ENCODE measurements at places on chromosomes 16 and 17.
A peak's percentile ranks its signal among the peaks of the same experiment; 100 is the strongest.

GRCh38 chr16:55152875-55153390 is 171.1 kb upstream of the IRX6 start:
- DNase-seq, result no peak

DNA sequence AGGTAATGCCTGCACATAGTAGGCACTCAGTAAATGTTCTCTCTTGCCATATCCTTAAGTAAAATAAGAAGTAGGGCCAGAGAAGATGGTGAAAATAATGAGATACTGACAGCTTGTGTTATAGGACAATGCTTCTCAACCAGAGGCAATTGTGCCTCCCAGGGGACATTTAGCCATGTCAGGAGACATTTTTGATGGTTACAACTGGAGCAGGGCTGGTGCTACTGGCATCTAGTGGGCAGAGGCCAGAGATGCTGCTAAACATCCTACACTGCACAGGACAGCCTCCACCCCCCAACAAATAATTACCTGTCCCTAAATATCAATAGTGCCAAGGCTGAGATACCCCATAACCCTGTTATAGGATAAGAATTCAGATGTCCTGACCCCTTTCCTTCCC is 1.7 kb downstream of the RAD51D start:
- DNase-seq, result peak; percentile 26

- DNase-seq, result no peak
Measured at GRCh38 chr16:19108409-19109287, 5.1 kb upstream of the ITPRIPL2 start.

- no peak for DNase-seq
Measured at GRCh38 chr16:27520982-27521673, 28.6 kb downstream of the GTF3C1 start.

GRCh38 chr17:7655541-7655840 is 4.8 kb downstream of the ATP1B2 start:
- DNase-seq, result no peak

DNA sequence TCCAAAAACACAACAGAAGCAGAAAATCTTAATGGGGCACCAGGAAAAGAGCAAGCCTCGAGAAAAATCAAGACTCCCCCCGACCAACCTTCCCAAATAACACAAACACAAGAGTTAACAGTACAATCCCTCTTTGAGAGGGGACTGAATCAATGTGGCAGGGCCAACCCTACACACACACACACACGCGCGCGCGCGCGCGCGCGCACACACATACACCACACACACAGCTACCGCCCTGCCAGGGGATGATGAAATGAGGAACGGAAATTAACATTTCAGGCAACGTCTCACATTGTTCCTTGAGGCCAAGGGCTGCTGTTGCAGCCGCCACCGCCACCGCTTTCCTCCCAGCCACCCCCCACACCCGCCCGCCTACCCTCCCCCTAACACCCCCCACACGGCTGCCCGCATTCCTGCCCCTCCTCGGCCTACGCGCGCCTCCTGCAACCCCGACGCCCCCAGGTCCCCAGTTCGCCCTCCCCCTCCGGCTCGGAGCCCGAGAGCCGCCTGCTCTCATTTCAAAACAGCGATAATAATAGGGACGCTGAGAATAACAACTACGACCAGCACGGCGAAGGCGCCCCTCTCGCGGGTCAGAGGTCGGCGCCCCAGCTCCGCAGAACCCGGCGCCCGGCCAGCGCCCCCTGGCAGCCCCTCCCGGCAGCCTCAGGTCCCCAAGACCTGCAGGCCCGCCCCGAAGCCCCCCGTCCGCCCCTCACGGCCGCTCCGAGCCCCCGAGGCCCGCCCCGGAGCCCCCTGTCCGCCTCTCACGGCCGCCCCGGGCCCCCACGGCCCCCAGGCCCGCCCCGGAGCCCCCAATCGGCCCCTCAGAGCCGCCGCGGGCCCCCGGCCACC is 1.1 kb downstream of the ANKRD11 start:
- peak; percentile 96 for DNase-seq

GRCh38 chr16:68244903-68245853 is at the start of gene PLA2G15:
Gene PLA2G15 (plus strand): TSS chr16:68245373. CDS start chr16:68245427, 54 bp downstream.
- peak; percentile 88 for DNase-seq

- no peak for DNase-seq
Measured at GRCh38 chr16:57480754-57481230, 5.5 kb downstream of the DOK4 start.

- no peak for DNase-seq
Measured at GRCh38 chr17:15262291-15263205, 2.6 kb downstream of the PMP22 start.

- peak; percentile 68 for DNase-seq
Measured at GRCh38 chr17:48023400-48024148, 14.0 kb downstream of the COPZ2 start.

DNA sequence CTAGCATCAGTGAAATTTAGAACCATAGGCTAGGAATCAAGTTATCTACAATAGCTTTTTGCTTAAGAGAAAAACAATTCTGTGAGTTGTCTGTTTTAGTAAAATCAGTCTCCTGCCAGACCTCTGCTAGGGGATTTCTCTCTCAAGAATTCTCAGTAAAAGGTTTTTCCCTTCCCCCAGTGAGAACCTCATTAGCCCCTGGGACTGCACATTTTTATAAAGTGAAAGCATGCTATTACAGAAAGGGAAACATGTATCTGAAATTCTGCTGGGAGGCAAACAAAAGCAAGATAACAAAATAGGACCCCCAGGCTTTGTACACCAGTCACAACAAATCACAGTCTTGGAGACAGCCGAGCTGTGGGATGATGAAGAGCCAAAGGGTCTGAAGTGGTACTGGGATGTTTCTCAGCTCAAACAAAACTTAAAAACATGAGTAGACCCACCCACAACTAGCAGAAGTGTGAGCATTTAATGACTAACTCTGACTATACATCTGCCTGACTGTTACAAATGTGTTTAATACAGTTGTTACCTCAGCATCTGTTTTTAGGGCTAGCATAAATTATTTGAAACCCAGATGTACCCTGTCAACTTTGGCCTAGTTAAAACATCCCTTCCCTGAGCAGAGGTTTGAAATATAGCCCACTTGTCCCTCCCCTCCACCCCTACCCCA is 20.0 kb upstream of the GLG1 start:
- no peak for DNase-seq

GRCh38 chr17:37090941-37091340 is 142.2 kb downstream of the AATF start:
- no peak for DNase-seq

DNA sequence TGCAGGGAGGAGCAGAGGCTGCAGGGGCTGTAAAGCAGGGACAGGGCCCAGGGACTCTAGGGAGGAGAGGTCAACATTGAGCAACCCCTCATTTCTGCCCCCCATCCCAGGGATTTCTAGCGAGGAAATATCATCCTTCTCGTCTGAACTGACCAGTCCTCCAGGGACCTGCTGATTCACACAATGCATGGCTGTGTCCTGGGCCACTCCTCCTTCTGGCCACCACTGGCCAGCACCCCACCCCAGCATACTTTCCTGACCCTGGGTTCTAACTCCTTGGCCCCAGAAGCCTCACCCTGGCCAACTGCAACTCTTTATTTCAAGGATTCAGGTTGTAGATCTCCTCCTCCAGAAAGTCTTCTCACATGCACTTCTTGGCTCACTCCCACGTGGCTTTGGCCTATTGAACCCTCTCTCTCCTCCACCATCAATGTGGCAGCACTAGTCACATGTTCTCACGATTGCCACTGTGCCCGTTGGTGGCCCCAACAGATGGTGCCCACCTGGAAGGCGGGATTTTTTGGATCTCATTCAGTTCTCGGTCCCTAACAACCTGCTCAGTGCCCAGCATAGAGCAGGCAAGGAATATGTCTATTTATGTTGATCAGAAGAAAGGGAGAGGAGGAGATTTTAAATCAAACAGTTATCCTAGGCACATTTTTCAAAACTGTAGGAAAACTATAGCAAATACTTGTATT is 41.5 kb downstream of the CUEDC1 start:
- DNase-seq, result no peak

- DNase-seq, result no peak
Measured at GRCh38 chr16:50740736-50741135, 1.1 kb upstream of the CYLD start.

DNA sequence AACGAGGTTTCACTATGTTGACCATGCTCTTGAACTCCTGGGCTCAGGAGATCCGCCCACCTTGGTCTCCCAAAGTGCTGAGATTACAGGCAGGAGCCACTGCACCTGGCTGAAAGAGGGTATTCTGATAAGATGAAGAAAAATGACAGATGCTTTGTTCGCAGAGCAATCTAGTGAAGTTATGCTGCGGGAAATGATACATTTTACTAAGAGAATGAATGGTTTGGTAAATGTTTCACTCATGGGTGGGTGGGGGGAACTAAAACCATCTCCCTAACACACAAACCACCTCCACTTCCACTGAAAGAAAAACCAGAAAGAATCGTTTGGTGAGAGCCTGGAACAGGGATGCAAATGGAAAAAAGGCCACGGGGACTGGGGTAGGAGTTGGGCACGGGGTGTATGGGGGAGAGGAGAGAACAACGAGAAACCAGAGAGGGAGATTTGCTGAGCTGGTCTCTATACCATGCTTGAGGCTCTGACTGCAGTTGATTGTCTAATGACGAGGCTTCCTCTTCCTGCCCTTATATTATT is 19.0 kb upstream of the XYLT2 start:
- no peak for DNase-seq

DNA sequence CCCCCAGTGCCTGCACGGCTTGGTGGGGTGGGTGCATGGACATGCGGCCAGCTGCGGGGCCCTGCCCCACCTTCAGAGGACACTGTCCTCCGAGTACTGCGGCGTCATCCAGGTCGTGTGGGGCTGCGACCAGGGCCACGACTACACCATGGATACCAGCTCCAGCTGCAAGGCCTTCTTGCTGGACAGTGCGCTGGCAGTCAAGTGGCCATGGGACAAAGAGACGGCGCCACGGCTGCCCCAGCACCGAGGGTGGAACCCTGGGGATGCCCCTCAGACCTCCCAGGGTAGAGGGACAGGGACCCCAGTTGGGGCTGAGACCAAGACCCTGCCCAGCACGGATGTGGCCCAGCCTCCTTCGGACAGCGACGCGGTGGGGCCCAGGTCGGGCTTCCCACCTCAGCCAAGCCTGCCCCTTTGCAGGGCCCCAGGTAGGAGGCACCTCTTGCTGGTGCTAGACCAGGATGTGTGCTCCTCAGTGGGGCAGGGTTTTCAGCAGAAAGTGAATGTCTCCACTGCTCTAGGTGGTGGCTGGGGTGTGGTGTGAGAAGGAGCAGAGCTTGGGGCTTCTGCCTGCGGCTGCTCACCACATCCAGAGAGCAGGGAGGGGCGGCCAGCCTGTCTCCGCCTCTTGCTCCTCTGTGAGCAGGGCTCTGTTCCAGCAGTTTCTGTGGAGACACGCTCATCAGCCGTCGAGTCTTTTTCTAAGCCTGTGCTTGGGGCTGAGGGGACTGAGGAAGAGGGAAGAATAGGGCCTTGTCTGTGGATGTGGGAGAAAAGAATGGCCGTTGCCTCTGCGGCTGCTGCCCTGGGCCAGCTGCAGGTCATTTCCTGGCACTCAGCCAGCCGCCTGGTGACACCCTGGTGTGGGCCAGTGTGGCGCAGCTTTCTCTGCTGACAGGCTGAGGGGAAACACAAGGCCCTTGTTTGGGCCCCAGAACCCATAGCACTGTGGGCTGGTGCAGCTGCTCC is 2.2 kb downstream of the ZNF276 start:
- DNase-seq, result no peak

DNA sequence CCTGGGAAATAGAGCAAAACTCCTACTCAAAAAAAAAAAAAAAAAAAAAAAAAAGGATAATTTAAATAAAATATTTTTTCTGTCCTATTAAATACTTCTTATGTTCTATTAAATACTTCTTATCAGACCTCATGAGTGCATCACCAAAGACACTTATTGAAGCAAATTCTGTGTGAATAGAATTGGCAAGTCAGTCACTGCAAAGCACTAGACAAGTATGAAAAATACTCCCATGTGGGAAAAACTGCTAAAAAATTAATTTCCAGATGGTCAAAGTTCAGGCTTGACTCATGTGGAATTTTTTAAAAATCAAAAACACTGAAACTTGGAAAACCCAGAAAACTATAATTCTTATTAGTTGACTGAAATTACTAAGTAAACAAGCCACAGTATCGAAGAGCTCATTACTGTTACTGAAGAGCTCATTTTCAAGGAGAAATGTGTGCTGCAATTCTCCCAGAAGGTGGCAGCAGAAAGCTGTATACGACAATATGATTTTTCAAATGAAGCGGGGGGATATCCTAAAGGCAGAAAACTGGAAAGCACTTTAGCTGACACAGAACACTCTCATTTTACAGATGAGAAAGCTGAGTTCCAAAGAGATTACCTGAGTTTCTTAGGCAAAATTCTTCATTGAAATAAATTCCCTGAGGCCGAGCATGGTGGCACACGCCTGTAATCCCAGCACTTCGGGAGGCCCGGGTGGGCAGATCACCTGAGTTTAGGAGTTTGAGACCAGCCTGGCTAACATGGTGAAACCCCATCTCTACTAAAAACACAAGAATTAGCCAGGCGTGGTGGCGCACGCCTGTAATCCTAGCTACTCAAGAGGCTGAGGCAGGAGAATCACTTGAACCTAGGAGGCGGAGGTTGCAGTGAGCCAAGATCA is 15.9 kb upstream of the FBXO47 start:
- peak; percentile 77 for DNase-seq

- DNase-seq, result no peak
Measured at GRCh38 chr16:57132470-57132869, 40.1 kb downstream of the CPNE2 start.

- DNase-seq, result no peak
Measured at GRCh38 chr17:63558441-63558840, 8.2 kb downstream of the DCAF7 start.

DNA sequence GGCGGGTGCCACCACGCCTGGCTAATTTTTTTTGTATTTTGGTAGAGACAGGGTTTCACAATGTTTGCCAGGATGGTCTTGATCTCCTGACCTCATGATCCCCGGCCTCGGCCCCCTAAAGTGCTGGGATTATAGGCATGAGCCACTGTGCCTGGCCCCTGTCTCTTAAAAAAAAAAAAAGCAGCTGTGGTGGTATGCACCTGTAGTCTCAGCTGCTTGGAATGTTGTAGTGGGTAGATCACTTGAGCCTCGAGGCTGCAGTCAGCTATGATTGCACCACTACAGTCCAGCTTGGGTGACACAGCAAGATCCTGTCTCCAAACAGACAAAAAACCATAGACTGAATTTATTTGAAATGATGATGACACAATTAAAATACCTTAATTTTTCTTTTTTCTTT is 24.3 kb downstream of the CDK12 start:
- DNase-seq, result no peak

DNA sequence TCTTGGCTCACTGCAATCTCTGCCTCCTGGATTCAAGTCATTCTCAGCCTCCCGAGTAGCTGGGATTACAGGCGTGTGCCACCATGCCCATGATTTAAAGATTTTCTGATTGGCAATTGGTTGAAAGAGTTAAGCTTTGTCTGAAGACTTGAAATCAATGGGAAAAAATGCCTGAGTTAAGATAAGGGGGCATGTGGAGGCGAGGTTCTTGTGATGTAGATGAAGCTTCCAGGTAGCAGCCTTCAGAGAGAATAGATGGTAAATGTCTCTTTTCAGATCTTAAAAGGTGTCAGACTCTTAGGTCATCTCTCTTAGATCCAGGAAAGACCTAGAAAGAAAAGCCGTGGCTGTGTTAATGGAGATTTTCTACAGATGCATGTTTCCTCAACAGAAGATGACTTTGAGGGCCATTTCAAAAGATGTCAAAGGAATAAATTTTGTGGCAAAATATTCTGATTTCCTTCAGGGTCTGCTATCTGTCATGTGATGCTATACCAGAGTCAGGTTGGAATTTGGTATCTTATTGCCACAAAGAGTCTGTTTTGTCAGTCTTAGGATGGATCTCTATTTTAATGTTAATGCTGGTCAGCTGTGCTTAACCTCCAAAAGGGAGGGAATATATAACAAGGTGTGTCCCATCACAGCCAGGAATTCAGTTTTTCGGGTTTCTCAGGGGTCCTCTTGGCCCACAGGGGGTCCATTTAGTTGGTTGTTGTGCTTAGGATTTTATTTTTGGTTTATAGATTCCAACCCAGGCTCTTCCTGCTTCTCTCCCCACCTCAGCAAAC is 58.3 kb upstream of the AKTIP start:
- no peak for DNase-seq

Data from KBM-7 (cell line).